IMR-90 (cell line): ENCODE measurements at places on chromosomes 12 and 14. TPM values are rescaled to one million over a fixed set of nuclear protein-coding genes. Genes with fewer than 3 reads are reported as not detected.
A peak's percentile ranks its signal among the peaks of the same experiment; 100 is the strongest.

DNA sequence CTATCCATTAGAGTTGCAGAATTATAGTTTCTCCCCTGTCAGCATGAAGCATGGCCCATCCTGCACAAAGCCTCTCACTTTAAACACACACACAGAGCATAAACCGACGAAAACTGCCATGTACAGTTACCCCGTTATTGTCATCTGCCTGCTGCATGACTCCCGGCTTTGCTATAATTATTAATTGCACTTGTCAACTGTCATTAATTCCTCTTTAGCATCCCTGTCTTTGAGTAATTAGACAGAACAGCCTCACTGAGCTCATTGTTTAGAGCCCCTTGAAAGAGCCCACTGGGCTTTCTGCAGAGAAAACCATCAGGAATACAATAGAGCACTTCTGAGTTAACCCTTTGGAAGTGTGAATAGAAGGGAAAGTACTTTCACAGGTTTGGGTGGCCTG, 307.2 kb upstream of the SOX5 start:
- DNase-seq, result no peak

GRCh38 chr14:100472094-100472455, 115.1 kb downstream of the BEGAIN start:
- DNase-seq, result no peak

DNA sequence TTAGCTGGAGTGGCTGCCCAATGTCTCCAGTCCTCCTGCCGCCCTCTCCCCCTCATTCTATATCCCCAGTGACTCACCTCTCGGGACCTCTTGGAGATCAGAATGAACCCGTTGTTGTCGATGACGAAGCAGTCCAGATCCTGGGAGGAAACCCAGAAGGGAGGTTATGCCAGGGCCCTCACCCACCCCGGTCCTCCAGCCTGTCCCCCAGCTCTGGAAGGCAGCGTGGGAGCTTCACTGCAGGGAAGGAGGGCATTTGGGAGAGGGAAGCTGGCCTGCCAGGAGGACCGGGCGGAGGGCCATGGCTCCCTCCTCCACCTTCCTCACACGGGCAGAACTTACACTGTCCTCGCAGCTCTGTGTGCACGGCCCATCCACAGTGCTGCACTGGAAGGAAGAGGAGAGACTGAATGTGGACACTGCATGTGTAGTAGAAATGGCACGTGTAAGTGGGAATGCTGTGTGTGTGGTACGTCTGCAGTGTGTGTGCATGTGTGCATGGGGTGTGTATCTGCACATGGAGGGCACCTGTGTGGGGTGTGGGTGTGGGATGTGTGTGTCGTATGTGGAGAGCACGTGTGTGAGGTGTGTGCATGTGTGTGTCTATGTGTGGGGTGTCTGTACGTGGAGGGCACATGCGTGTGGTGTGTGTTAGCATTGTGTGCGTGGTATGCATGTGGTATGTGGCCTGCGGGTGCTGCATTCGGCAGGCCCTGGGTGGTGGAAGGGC, 10.0 kb upstream of the LRTM2 start:
- DNase-seq, result peak; percentile 14

The ARPC3 gene
- total RNA-seq, result 204 and 234 TPM in 2 replicates

GRCh38 chr14:52313903-52314594, at the start of gene PTGER2:
Gene PTGER2 (plus strand): TSS chr14:52314312. CDS start chr14:52314549, 237 bp downstream.
- peak; percentile 97 for DNase-seq

GRCh38 chr14:78848234-78848820, 678.2 kb downstream of the NRXN3 start:
- peak; percentile 31 for DNase-seq
